ENCODE measurements at places on chromosomes 1 and 21.

DNA sequence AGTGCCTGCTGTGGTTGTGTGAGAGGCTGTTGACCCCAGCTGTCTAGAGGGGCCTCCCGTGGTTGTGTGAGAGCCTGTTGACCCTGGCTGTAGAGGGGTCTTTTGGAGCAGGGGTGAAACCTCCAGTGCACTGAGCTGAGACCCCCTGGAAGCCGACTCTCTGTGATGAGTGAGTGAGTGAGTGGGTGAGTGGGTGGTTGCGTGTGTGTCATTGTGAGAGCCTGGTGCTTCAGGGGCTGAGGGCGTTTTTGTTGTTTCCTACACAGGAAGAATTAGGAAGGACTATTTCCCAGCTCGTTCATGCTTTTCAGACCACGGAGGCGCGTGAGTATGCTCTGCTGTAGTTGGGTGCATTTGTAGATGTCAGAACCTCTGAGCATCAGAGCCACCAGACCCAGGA is 3.0 kb downstream of the RRP1 start:
- no peak for DNase-seq

DNA sequence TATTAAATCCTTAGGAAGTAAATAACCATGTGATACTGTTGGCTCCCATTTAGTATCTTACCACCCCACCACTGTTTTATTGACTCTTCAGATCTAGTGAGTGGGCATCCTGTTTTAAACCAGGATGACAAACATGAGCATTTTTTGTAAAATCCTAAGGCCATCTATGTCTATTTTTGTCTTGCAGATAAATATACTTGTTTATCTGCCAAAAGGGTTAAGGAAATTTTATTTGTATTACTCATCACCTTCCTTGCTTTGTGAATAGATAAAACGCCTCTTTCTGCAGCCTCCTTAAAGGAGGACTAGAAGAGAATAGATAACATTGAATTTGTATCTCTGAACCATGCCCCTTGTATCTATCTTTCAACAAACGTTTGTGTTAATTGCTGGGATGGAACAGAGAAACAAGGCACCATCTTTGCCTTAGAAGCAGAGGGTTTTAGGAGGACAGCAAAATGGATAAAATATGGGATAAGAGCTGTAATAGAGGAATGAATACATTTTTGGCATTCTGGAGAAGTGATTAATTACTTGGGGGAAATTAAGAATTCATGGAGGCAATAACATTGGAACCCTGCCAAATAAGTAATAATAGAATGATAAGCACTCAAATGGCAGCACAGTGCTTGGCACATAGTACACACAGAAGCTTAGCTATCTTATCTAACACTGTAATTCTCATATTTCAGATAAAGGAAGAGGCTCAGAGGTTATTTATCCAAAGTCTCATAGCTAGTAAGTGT is 14.7 kb downstream of the YTHDF2 start:
- peak; percentile 45 for DNase-seq

GRCh38 chr1:67732750-67733151 is 47.8 kb downstream of the GADD45A start:
- DNase-seq, result peak; percentile 75

DNA sequence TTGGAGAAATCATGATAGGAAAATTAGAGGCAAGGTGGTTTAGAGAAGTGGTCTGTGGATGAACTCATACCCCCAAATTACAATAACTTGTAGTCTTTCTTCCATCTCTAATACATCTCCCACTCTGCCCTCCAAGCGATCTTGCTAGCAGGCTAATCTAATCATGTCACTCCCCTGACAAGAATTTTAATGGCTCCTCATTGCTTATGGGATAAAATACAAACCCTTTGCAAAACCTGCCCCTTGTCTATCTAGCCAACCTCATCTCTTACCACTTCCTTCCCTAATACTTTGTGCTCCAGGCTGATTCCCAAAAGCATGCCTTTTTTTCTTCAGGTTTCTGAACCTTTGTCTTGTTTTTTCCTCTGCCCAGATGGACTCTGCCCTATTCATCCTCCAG is 71.3 kb upstream of the LRRN2 start:
- DNase-seq, result no peak

DNA sequence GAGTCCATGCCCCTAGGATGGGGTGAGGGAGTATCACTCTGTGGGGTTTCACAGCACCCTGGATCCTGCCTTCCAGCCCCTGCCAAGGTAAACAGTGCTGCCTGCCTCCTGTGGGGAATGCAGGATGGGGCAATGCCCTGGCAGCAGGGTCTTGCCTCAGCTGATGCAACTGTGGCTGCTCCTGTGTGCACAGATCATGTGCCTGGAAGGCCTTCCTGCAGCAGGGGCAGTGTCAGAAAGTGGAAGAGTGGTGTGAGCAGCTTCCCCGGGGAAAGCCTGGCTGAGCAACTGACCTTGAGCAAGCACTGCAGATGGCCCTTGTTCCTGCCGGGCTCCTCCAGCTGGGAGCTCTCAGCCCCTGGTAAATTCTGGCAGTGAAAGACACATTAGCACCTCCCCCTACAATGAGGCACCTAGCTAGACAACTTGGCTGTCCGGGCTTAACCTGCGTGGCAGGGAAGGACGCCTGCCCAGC is 9.9 kb downstream of the TOR3A start:
- DNase-seq, result no peak

Data from astrocyte of the spinal cord (primary cell).